ENCODE measurements at places on chromosomes 12 and 14.

GRCh38 chr14:51529736-51530135 lies 122.0 kb upstream of the FRMD6 start:
- H3K36me3 ChIP-seq: no peaks in the 10 kb centered on the region
- no peak for DNase-seq
- H3K27me3 ChIP-seq: no peaks in the 10 kb centered on the region
- H3K4me3 ChIP-seq: no peak overlapping the region
- peaks cover 3% of the 10 kb centered on the region for H3K4me1 ChIP-seq
- H3K27ac ChIP-seq: no peak overlapping the region

DNA sequence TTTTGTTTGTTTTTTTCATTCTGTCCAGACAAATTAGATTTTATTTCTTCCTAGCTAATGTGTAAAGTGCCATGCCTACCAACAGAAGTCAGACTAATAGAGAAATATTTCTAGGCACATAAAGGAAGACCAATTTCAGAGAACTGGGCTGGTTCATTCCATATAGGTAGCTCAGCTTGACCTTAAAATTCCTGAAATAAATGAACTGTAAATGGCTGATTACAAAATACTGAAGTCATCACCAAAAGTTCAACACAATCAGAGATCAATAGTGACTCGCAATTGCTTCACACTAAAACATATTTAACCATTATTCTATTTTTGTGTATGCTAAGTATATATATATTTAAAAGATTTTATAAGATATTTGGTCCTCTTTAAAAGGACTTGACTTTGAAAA lies 34.2 kb downstream of the PTPRB start:
- DNase-seq: no peak
- H3K36me3 ChIP-seq: peaks cover 11% of the 10 kb centered on the region
- H3K4me1 ChIP-seq: 0 out of 2 replicates have a peak, but pooled peaks cover 5% of the 10 kb centered on the region
- no peak overlapping the region for H3K27ac ChIP-seq
- peaks cover 2% of the 10 kb centered on the region for H3K27me3 ChIP-seq
- H3K4me3 ChIP-seq: no peak overlapping the region

DNA sequence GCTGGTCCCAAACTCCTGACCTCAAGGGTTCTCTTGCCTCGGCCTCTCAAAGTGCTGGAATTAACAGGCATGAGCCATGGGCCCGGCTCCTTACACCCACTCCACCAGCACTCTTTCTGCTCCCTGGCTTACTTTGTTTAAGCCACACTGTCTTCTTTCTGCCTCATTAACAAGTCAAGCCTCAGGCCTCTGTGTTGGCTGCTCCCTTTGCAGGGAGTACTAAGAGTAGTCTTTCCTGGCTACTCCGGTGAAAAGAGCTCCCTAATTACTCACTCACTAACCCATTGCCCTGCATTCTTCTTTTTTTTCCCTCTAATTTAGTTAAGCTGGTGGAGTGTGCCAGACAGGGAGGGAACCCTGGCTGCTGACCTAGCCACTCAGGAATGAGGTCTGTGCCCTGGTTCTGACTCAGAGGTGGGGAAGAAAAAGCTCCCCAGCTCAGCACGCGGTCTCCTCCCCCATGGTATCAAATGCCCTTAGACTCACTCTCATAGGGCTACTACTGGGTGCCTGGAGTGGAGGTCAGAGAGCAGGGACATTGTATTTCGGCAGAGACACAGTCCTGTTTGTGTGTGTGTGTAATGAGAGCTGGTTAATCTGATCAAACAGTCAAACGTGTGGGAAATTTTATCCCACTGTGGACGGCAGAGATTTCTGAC lies 19.8 kb downstream of the GALNT6 start:
- no peaks in the 10 kb centered on the region for H3K27me3 ChIP-seq
- peaks cover 28% of the 10 kb centered on the region for H3K4me1 ChIP-seq
- H3K4me3 ChIP-seq: no peak overlapping the region
- H3K27ac ChIP-seq: peak overlapping the region; percentile 93

DNA sequence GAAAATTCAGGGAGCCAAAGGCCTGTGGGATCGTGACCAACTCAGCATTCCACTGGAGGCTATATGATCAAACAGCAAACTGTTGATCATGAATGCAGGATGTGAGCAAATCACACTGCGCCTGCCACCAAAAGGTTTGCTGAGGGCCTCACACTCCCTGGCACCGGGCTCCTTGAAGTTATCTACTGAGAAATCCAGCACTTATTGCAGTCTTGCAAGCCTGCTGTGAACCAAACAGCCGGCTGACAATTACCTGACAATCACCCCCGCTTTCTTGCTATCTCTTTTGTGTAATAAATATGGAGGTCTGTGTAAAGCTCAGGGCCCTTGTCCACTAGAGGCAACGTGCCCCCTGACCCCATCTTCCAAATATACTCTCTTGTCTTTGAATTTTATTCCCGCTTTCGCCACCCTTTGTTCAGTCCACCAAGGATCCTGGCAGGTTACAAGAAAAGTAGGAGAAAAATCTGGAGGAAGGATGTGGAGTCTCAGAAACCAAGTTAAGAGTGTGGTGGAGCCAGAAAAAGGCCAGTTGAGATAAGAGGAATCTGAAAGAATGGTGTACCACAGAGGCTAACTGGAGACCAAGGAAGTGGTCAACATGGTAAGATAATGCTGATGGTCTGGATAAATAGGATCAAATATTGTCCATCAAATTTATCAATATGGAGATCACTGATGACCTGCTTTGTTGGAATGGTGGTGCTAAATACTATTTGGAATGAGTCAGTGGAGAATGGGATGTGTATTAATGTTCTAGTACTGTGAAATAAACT lies 229.2 kb downstream of the ALX1 start:
- no peaks in the 10 kb centered on the region for H3K36me3 ChIP-seq
- H3K27ac ChIP-seq: no peak overlapping the region
- H3K27me3 ChIP-seq: no peaks in the 10 kb centered on the region
- H3K4me3 ChIP-seq: no peak overlapping the region

DNA sequence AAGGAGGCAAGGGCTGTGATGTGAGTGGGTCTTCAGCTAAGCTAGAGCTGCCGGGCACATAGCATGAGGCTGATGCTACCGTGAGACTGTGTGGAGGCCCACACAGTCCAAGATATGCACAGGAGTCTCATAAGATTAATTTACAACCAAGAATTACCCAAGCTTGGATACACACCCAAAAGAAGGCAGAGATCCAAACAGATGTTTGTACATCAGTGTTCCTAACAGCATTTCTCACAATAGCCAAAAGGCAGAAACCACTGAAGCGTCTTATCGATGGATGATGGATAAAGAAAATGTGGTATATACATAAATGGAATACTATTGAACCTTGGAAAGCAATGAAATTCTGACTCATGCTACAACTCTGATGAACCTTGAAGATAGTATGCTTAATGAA lies 40.8 kb upstream of the RIC8B start:
- H3K4me1 ChIP-seq: 0 out of 2 replicates have a peak, but pooled peaks cover 3% of the 10 kb centered on the region
- no peak overlapping the region for H3K27ac ChIP-seq
- H3K4me3 ChIP-seq: no peak overlapping the region
- no peaks in the 10 kb centered on the region for H3K27me3 ChIP-seq
- no peaks in the 10 kb centered on the region for H3K36me3 ChIP-seq

GRCh38 chr14:71714225-71714624 lies 218.0 kb upstream of the RGS6 start:
- H3K4me3 ChIP-seq: no peak overlapping the region
- DNase-seq: no peak
- H3K36me3 ChIP-seq: peaks cover 17% of the 10 kb centered on the region
- H3K27me3 ChIP-seq: no peaks in the 10 kb centered on the region
- peaks cover 11% of the 10 kb centered on the region for H3K4me1 ChIP-seq

GRCh38 chr12:123038966-123039365 lies 58.5 kb downstream of the ARL6IP4 start:
- no peaks in the 10 kb centered on the region for H3K27me3 ChIP-seq
- no peak for DNase-seq
- H3K4me3 ChIP-seq: no peak overlapping the region

GRCh38 chr14:34030864-34031263 lies 80.0 kb upstream of the EGLN3 start:
- H3K27me3 ChIP-seq: no peaks in the 10 kb centered on the region
- no peak for DNase-seq
- no peak overlapping the region for H3K27ac ChIP-seq

GRCh38 chr12:90871726-90872096 lies 83.3 kb downstream of the CCER1 start:
- no peak for DNase-seq
- no peak overlapping the region for H3K27ac ChIP-seq
- no peak overlapping the region for H3K4me3 ChIP-seq

GRCh38 chr14:103169954-103170353 lies 46.7 kb downstream of the TNFAIP2 start:
- no peak overlapping the region for H3K4me3 ChIP-seq
- no peak overlapping the region for H3K27ac ChIP-seq
- no peaks in the 10 kb centered on the region for H3K4me1 ChIP-seq
- H3K27me3 ChIP-seq: peaks cover 23% of the 10 kb centered on the region
- no peak for DNase-seq

- no peak overlapping the region for H3K4me3 ChIP-seq
- no peaks in the 10 kb centered on the region for H3K27me3 ChIP-seq
- no peak for DNase-seq
- H3K36me3 ChIP-seq: no peaks in the 10 kb centered on the region
These were observed 7.2 kb downstream of the FUT8 start for GRCh38 chr14:65419593-65420252.

DNA sequence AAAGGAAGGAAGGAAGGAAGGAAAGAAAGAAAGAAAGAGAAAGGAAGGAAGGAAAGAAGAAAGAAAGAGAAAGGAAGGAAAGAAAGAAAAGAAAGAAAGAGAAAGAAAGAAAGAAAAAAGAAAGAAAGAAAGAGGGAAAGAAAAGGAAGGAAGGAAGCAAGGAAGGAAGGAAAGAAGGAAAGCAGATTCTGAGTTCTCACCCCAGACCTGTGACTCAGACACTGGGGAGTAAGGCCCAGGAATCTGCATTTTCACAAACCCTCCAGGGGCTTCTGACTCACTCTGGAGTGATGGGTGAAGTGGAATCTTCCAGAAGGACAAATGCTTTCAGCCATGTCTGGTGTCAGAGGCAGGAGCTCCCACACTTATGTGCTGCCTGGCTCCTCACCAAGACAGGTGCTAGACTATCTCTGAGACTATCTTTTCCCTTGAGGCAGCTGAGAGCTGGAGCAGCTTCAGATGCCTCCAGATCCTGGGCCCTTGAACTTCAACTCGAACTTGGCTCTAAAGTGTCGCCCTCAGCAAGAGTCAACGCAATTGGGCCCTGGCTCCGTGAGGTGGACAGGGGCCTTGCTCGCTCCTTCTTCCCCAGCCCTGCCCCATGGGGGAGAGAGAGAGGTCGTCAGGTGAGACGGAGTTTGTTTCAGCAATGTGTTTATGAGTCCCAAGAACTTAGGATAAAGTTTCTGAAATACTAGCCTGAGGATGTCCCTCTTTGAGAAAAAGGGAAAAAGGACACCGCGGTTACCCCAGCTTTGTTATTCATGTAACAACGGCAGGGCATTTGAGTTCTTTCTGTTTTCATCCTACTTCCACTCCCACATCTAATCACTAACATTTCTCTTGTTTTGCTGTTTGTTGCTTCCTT lies 19.8 kb upstream of the SCARB1 start:
- H3K4me1 ChIP-seq: peaks cover 29% of the 10 kb centered on the region
- no peak for DNase-seq
- peak overlapping the region; percentile 38 for H3K27ac ChIP-seq
- H3K27me3 ChIP-seq: no peaks in the 10 kb centered on the region

DNA sequence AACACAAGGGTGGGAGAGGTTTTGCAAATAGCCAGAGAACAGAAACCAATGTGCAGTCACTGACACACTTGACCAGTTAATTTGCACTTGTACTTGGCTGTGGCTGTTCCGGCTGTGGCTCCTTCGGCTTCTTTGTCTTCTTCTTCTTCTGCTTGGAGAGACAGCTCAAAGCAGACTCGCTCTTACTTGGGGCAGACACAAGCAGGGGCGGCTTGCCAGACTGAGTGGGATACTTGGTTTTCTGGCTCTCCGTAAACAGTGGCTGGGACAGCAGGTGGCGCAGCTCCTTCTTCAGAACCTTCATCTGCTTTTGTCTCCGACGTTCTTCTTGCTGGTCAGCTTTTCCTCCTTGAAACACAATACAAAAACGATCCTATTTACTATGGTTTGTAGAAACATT lies 25.0 kb downstream of the OTUB2 start:
- H3K27me3 ChIP-seq: no peaks in the 10 kb centered on the region
- H3K36me3 ChIP-seq: peaks cover 77% of the 10 kb centered on the region
- peak overlapping the region; percentile 17 for H3K27ac ChIP-seq
- no peak overlapping the region for H3K4me3 ChIP-seq
- peak; percentile 50 for DNase-seq

- H3K4me1 ChIP-seq: peaks cover 10% of the 10 kb centered on the region
- H3K36me3 ChIP-seq: no peaks in the 10 kb centered on the region
- DNase-seq: no peak
- H3K27ac ChIP-seq: no peak overlapping the region
- H3K27me3 ChIP-seq: 0 out of 2 replicates have a peak, but pooled peaks cover 4% of the 10 kb centered on the region
- H3K4me3 ChIP-seq: no peak overlapping the region
These were observed 28.5 kb upstream of the NTF3 start for GRCh38 chr12:5403411-5403810.

DNA sequence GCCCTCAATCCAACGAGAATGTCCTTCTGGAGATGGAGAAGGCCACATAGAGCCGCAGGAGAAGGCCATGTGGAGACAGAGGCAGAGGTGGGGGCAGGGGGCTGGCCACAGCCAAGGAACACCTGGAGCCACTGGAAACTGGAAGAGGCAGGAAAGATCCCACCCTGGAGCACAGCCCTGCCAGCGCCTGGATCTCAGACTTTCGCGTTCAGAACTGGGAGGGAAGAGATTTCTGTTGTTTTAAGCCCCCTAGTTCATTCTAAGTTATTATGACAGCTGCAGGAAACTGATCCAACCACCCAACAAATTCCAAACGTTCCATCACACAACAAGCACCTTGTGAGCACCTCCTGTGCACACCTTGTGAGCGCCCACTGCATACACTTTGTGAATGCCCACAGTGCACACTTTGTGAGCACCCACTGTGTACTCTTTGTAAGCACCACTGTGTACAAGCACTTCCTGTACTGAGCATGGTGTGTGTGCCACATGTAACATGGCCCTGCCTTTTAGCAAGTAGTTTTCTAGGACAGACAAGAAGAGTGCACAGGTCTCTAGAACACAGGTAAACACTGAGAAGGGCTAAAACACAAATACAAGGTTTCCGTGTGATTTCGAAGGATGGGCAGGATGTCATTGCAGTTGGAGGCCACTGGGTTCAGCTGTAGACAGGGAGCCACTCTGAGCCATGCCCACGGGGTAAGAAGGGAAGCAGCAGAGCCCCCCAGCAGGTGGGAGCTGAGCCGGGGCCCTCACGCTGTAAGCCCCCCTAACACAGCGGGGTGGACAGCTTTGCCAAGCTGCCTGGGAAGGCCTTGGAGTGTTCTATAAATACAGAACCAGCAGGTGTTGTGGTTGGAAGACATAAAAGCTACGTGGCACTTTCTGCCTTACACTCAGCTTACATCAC lies 15.4 kb downstream of the RIMBP2 start:
- DNase-seq: no peak
- peaks cover 8% of the 10 kb centered on the region for H3K27me3 ChIP-seq
- H3K4me3 ChIP-seq: no peak overlapping the region
- H3K36me3 ChIP-seq: no peaks in the 10 kb centered on the region

GRCh38 chr14:34180434-34180833 lies 229.6 kb upstream of the EGLN3 start:
- H3K4me3 ChIP-seq: no peak overlapping the region
- no peaks in the 10 kb centered on the region for H3K36me3 ChIP-seq
- no peak overlapping the region for H3K27ac ChIP-seq
- H3K27me3 ChIP-seq: no peaks in the 10 kb centered on the region
- peaks cover 13% of the 10 kb centered on the region for H3K4me1 ChIP-seq
- no peak for DNase-seq

- no peak for DNase-seq
- no peak overlapping the region for H3K4me3 ChIP-seq
- H3K4me1 ChIP-seq: peaks cover 16% of the 10 kb centered on the region
- H3K36me3 ChIP-seq: 0 out of 2 replicates have a peak, but pooled peaks cover 8% of the 10 kb centered on the region
- no peak overlapping the region for H3K27ac ChIP-seq
- no peaks in the 10 kb centered on the region for H3K27me3 ChIP-seq
These were observed 33.8 kb upstream of the BCL2L14 start for GRCh38 chr12:12036901-12037300.

Measured in WTC11 (cell line).